Uterine smooth muscle cell (primary cell): ENCODE measurements at places on chromosomes 6 and 20. TPM values are rescaled to one million over a fixed set of nuclear protein-coding genes. Genes with fewer than 3 reads are reported as not detected.

The POLH gene
- total RNA-seq: 16.7 and 22.9 TPM in 2 replicates

The TOX2 gene
- 1.6 and 1.9 TPM in 2 replicates for total RNA-seq

The NR2E1 gene
- not detected in 2 replicates for total RNA-seq

The PHACTR1 gene
- 0.37 and 1.4 TPM in 2 replicates for total RNA-seq

The SOX12 gene
- 5.8 and 9.9 TPM in 2 replicates for total RNA-seq

The PLCB1 gene
- total RNA-seq: 15.2 and 16.2 TPM in 2 replicates
